ENCODE measurements at places on chromosomes 2 and 18.

- H3K4me1 ChIP-seq: peaks cover 4% of the 10 kb centered on the region
- no peak for DNase-seq
- no peaks in the 10 kb centered on the region for H3K36me3 ChIP-seq
Measured at GRCh38 chr2:42345986-42346385, 15.0 kb downstream of the COX7A2L start.

DNA sequence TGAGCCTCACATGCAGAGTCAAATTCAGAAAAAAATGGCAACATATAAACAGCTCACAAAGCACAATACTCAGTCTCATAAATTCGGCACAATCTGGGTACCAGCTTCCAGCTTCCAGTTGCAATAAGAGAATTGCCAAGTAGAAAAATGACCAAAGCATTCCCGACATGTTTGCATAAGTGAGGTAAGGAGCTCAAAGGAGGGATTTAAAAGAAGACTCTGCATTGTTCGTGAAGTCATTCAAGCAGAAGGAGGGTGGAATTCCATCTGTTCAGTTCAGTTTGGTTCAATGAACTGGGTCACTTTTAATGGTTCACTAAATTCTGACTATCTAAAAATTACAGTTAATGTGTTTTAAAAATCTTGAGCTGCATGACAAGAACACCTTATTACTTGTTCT lies 106.7 kb upstream of the KLHL14 start:
- no peak overlapping the region for H3K27ac ChIP-seq
- no peak overlapping the region for H3K4me3 ChIP-seq
- no peaks in the 10 kb centered on the region for H3K4me1 ChIP-seq
- no peaks in the 10 kb centered on the region for H3K27me3 ChIP-seq

- H3K4me1 ChIP-seq: no peaks in the 10 kb centered on the region
- H3K27ac ChIP-seq: no peak overlapping the region
- H3K27me3 ChIP-seq: no peaks in the 10 kb centered on the region
- H3K36me3 ChIP-seq: no peaks in the 10 kb centered on the region
- no peak for DNase-seq
- no peak overlapping the region for H3K4me3 ChIP-seq
Measured at GRCh38 chr2:102055346-102055990, 63.7 kb downstream of the IL1R2 start.

- no peaks in the 10 kb centered on the region for H3K4me1 ChIP-seq
- H3K27ac ChIP-seq: no peak overlapping the region
- H3K4me3 ChIP-seq: no peak overlapping the region
- DNase-seq: no peak
- H3K27me3 ChIP-seq: no peaks in the 10 kb centered on the region
Measured at GRCh38 chr2:44071454-44072046, 75.8 kb upstream of the LRPPRC start.

GRCh38 chr2:43300781-43301583 lies 74.6 kb upstream of the ZFP36L2 start:
- H3K36me3 ChIP-seq: no peaks in the 10 kb centered on the region
- H3K4me3 ChIP-seq: no peak overlapping the region
- no peak for DNase-seq
- peaks cover 3% of the 10 kb centered on the region for H3K4me1 ChIP-seq

DNA sequence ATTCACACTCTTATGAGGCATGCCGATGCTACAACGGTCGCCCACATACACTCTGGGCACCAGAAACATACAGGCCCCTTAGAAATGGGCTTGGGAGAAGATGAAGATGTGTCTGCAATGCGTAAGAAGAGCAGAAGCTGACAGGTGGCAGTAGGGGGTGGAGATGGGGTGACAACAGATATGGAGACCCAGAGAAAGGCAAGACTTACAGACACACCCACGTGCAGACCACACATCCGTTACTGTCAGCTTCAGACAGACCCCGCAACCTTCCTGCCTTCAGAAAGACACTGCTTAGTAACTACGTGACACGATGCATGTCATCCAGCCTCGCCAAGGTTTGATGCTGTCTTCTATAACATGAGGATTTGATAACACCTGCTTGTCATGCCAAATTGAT lies 89.5 kb downstream of the ZFP36L2 start:
- no peaks in the 10 kb centered on the region for H3K36me3 ChIP-seq
- no peak overlapping the region for H3K4me3 ChIP-seq
- peaks cover 5% of the 10 kb centered on the region for H3K4me1 ChIP-seq
- no peak overlapping the region for H3K27ac ChIP-seq
- no peak for DNase-seq

- H3K27me3 ChIP-seq: no peaks in the 10 kb centered on the region
- DNase-seq: peak; percentile 8
- H3K27ac ChIP-seq: no peak overlapping the region
- H3K4me1 ChIP-seq: no peaks in the 10 kb centered on the region
Measured at GRCh38 chr2:172864182-172864581, 128.5 kb downstream of the RAPGEF4 start.

GRCh38 chr2:78564666-78565065 lies 460.8 kb upstream of the REG3G start:
- H3K4me3 ChIP-seq: no peak overlapping the region
- H3K27ac ChIP-seq: no peak overlapping the region
- no peak for DNase-seq
- H3K27me3 ChIP-seq: no peaks in the 10 kb centered on the region
- no peaks in the 10 kb centered on the region for H3K4me1 ChIP-seq

DNA sequence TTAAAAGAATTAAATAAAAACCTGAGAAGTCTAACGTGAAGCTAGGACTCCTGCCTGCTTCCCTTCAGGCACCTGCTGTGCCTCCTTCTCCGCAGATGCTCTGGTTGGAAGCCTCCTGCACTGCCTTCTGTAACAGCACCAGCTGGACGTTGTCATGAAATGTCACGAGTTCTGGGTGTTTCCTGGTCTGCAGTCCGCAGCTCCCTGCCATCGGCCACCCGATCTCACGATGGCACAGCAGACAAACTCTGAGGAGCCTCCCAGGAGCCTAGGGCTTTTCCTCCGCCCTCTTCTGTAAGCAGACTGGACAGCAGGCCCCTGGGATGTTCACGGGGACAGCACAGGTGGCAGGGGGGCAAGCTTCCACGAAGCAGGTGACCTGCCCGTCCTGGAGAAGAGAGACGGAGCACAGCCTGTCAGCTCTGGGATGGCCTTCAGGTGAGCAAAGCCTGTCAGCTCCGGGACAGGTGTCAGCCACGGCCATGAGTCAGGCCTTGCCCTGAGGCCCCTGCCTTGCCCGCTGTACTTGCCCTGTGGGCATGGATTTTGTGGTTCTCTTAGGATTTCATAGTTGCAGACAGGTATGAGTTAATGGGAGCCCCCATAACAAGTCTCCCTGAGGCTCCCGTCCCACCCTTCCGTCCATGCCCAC lies 110.3 kb downstream of the PXDN start:
- 0 out of 2 replicates have a peak, but pooled peaks cover 4% of the 10 kb centered on the region for H3K27me3 ChIP-seq
- no peaks in the 10 kb centered on the region for H3K4me1 ChIP-seq
- H3K27ac ChIP-seq: no peak overlapping the region
- no peak for DNase-seq
- no peaks in the 10 kb centered on the region for H3K36me3 ChIP-seq

GRCh38 chr18:49249521-49249920 lies 210.9 kb downstream of the DYM start:
- H3K27me3 ChIP-seq: no peaks in the 10 kb centered on the region
- H3K36me3 ChIP-seq: no peaks in the 10 kb centered on the region
- DNase-seq: no peak
- no peak overlapping the region for H3K27ac ChIP-seq
- no peaks in the 10 kb centered on the region for H3K4me1 ChIP-seq

- H3K27me3 ChIP-seq: no peaks in the 10 kb centered on the region
- H3K36me3 ChIP-seq: no peaks in the 10 kb centered on the region
- H3K4me3 ChIP-seq: no peak overlapping the region
- H3K27ac ChIP-seq: no peak overlapping the region
- no peaks in the 10 kb centered on the region for H3K4me1 ChIP-seq
- DNase-seq: no peak
Measured at GRCh38 chr2:239596253-239596652, 195.4 kb upstream of the HDAC4 start.

DNA sequence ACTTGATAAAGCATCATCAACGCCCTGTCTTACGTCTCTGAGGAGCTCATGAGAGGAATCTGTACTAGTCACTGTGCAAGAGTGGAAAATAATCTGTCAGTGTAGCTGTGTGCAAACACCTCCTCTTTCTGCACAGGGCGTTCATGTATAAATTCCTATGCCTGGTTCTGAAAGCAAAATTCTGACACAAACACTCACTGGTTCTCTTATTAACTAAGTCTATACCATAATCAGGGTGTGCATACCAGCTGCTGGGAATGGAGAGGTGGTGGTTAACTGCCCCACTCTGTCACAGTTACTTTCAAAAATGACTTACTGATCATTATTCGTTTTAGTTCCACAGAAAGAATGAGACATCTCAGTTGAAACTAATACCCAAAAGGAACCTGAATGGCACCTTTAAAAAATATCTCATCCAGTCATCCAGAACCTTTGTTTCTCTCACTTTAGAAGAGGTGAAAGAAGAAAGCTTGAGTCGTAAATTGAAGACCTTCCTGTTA lies 35.7 kb downstream of the STK39 start:
- no peak for DNase-seq
- no peaks in the 10 kb centered on the region for H3K36me3 ChIP-seq
- H3K4me3 ChIP-seq: no peak overlapping the region
- H3K4me1 ChIP-seq: peaks cover 100% of the 10 kb centered on the region

- no peaks in the 10 kb centered on the region for H3K4me1 ChIP-seq
- no peaks in the 10 kb centered on the region for H3K27me3 ChIP-seq
- no peaks in the 10 kb centered on the region for H3K36me3 ChIP-seq
- H3K4me3 ChIP-seq: no peak overlapping the region
- no peak for DNase-seq
Measured at GRCh38 chr2:160454070-160454797, 39.4 kb downstream of the RBMS1 start.

- no peak for DNase-seq
- H3K27me3 ChIP-seq: no peaks in the 10 kb centered on the region
- H3K27ac ChIP-seq: no peak overlapping the region
- no peak overlapping the region for H3K4me3 ChIP-seq
- H3K4me1 ChIP-seq: peaks cover 40% of the 10 kb centered on the region
- H3K36me3 ChIP-seq: no peaks in the 10 kb centered on the region
Measured at GRCh38 chr2:43453179-43454170, 142.4 kb downstream of the THADA start.

GRCh38 chr2:218290316-218291261 lies 1.7 kb downstream of the TMBIM1 start:
- H3K4me1 ChIP-seq: peaks cover 53% of the 10 kb centered on the region
- no peaks in the 10 kb centered on the region for H3K36me3 ChIP-seq
- H3K27ac ChIP-seq: no peak overlapping the region
- DNase-seq: no peak
- H3K27me3 ChIP-seq: no peaks in the 10 kb centered on the region

- no peak for DNase-seq
- no peaks in the 10 kb centered on the region for H3K36me3 ChIP-seq
- H3K27me3 ChIP-seq: no peaks in the 10 kb centered on the region
- no peaks in the 10 kb centered on the region for H3K4me1 ChIP-seq
- H3K4me3 ChIP-seq: no peak overlapping the region
Measured at GRCh38 chr18:80223581-80224148, 23.6 kb downstream of the PARD6G start.

DNA sequence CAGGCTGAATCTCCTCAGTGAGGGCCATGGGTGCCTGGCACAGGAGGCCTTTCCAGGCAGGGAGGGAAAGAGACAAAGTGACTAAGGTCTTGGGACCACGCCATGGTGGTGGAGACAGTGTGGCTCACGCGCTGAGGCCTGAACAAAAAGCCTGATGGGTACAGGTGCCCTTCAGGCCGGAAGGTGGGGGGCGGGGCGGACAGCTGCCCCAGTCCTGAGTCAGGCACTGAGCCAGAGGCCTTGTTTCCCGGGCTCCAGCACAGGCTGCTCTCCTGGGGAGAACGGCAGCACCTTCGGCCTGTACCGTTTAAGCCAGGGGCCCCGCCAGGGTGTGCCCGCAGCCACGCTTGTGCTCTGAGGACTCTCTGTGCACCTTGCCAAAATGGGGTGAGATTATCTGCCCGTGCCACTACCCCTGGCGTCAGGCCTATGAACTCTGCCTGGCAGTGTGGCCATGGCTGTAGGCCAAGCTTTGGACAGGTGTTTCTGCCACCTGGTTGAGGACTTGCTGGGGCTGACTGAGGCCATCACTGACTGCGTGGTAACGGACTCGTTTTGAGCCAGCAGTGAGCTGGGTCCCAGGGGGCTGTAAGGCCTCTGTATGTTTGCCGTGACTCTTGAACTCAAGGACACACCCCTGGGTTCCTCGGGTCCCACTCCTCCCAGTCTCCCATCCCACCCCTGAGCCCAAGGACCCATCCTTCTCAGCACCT lies 31.7 kb upstream of the DNMT3A start:
- no peaks in the 10 kb centered on the region for H3K36me3 ChIP-seq
- H3K27ac ChIP-seq: no peak overlapping the region
- H3K4me3 ChIP-seq: no peak overlapping the region
- H3K4me1 ChIP-seq: peaks cover 15% of the 10 kb centered on the region

- H3K4me1 ChIP-seq: no peaks in the 10 kb centered on the region
- H3K4me3 ChIP-seq: no peak overlapping the region
- H3K27ac ChIP-seq: no peak overlapping the region
Measured at GRCh38 chr2:240646176-240646899, 21.1 kb downstream of the GPR35 start.

GRCh38 chr2:120344214-120344975 lies 1.5 kb upstream of the INHBB start:
- no peaks in the 10 kb centered on the region for H3K36me3 ChIP-seq
- no peak overlapping the region for H3K27ac ChIP-seq
- no peaks in the 10 kb centered on the region for H3K27me3 ChIP-seq
- peak overlapping the region; percentile 57 for H3K4me3 ChIP-seq

GRCh38 chr2:74515271-74515980 lies 1.2 kb downstream of the TLX2 start:
- no peak for DNase-seq
- no peaks in the 10 kb centered on the region for H3K27me3 ChIP-seq
- H3K4me3 ChIP-seq: no peak overlapping the region
- no peak overlapping the region for H3K27ac ChIP-seq
- H3K4me1 ChIP-seq: no peaks in the 10 kb centered on the region

GRCh38 chr2:234565201-234565600 lies 68.3 kb upstream of the ARL4C start:
- H3K4me3 ChIP-seq: no peak overlapping the region
- no peak for DNase-seq
- no peaks in the 10 kb centered on the region for H3K27me3 ChIP-seq
- no peaks in the 10 kb centered on the region for H3K36me3 ChIP-seq
- no peak overlapping the region for H3K27ac ChIP-seq

GRCh38 chr2:19073522-19073921 lies 284.9 kb downstream of the OSR1 start:
- no peaks in the 10 kb centered on the region for H3K36me3 ChIP-seq
- peak overlapping the region; percentile 26 for H3K4me3 ChIP-seq
- peak overlapping the region; percentile 16 for H3K27ac ChIP-seq
- H3K27me3 ChIP-seq: no peaks in the 10 kb centered on the region
- peak; percentile 61 for DNase-seq
- peaks cover 14% of the 10 kb centered on the region for H3K4me1 ChIP-seq

- H3K27me3 ChIP-seq: no peaks in the 10 kb centered on the region
- no peak overlapping the region for H3K4me3 ChIP-seq
- no peaks in the 10 kb centered on the region for H3K36me3 ChIP-seq
- DNase-seq: no peak
- H3K27ac ChIP-seq: no peak overlapping the region
Measured at GRCh38 chr2:241770936-241771285, 5.7 kb upstream of the GAL3ST2 start.

GRCh38 chr2:8790739-8791162 lies 46.7 kb downstream of the KIDINS220 start:
- no peak overlapping the region for H3K27ac ChIP-seq
- no peaks in the 10 kb centered on the region for H3K27me3 ChIP-seq
- H3K4me3 ChIP-seq: no peak overlapping the region
- no peaks in the 10 kb centered on the region for H3K36me3 ChIP-seq
